ENCODE measurements at places on chromosomes 4 and X.

GRCh38 chr4:26108054-26108453, 194.0 kb downstream of the SMIM20 start:
- no peak for DNase-seq

GRCh38 chr4:1126506-1126905, 13.1 kb upstream of the RNF212 start:
- no peak for DNase-seq

DNA sequence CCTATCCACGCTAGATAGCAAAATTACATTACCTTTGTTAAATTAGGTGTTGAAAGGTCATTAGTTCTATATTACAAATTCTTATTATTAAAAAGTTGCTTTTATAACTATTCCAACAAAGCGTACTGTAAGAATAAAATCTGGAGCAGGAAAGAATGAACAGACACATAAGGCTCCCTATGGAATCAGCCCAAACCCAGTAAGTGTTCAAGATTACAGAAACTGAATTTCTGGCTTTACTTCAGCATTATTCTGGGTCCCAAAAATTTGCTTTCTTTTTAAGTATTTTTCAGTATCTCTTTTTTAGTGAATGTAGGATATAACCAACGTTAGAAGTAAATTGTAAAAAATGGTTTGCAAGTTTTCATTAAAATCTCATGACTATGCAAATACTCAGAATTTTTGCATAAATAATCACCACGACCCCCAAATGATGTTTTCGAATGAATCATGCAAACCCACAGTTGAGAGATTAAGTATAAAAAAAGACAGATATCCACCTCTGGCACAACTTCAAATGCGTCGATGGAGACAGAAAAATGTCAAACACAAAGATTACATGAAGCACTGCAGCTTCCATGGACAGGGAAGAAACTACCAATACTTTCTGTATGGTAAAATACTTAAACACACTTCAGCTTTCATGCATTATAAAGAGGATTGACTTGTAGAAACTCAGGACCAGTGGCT, 238.5 kb downstream of the RASL11B start:
- DNase-seq: no peak

DNA sequence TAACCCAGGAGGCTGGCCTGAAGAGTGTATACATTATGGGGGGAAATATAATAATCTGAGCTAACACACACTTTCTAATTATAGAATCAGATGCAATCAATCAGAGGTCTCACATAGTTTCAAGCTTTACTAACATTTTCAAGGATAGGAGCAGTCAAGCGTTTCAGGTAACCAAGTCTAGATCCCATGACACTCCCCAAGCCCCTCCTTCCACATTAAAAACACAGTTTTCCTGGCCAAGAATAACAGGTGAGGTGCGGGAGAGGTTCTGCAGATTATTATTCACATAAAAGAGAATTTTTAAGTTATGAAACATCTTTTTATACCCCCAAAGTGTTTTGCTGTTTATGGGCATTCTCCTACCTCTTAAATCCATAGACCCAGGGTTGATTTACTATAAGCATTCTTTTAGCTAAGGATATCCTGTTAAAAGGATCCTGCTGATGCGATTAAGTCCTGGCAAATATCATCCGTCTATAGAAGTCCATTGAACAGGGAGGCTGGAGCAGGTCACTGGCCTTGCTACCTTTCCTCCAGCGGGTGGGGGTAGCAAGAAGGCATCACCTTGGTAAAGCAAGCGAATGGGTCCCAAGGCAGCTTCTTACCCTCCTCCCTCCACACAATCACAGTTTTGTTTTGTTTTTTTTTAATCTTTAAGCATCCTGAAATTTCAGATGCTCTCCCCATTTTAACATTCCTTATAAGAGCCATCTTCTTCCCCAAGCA, 104.7 kb upstream of the GPM6A start:
- DNase-seq: no peak

GRCh38 chr4:25814301-25815136, 48.3 kb downstream of the SEL1L3 start:
- DNase-seq: no peak

DNA sequence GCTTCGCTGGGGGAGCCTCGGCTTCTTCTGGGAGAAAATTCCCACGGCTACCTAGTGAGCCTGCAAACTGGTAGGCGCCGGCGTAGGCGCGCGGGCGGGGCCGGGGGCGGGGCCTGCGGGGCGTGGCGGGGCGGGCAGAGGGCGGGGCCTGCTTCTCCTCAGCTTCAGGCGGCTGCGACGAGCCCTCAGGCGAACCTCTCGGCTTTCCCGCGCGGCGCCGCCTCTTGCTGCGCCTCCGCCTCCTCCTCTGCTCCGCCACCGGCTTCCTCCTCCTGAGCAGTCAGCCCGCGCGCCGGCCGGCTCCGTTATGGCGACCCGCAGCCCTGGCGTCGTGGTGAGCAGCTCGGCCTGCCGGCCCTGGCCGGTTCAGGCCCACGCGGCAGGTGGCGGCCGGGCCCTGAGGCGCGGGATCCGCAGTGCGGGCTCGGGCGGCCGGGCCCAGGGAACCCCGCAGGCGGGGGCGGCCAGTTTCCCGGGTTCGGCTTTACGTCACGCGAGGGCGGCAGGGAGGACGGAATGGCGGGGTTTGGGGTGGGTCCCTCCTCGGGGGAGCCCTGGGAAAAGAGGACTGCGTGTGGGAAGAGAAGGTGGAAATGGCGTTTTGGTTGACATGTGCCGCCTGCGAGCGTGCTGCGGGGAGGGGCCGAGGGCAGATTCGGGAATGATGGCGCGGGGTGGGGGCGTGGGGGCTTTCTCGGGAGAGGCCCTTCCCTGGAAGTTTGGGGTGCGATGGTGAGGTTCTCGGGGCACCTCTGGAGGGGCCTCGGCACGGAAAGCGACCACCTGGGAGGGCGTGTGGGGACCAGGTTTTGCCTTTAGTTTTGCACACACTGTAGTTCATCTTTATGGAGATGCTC, at the start of gene HPRT1:
Gene HPRT1, plus strand, starts transcription at position 161 of the 857 bp plus-strand sequence. Its CDS starts 147 bp downstream, at position 308.
- peak; percentile 43 for DNase-seq

GRCh38 chr4:184641022-184641421, 8.2 kb downstream of the CASP3 start:
- DNase-seq: no peak

DNA sequence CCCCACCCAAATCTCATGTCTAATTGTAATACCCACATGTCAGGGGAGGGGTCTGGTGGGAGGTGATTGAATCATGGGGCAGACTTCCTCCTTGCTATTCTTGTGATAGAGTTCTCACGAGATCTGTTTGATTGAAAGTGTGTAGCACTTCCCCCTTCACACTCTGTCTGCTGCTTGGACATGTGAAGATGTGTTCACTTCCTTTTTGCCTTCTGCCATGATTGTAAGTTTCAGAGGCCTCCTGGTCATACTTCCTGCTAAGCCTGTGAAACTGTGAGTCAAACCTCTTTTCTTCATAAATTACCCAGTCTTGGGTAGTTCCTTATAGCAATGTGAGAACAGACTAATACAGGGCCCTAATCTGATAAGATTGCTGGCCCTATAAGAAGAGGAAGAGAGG, 1514.8 kb downstream of the RPA4 start:
- no peak for DNase-seq

- peak; percentile 6 for DNase-seq
Measured at GRCh38 chr4:47032405-47033106, 1.2 kb downstream of the GABRB1 start.

GRCh38 chr4:78863254-78863869, 75.9 kb downstream of the PAQR3 start:
- DNase-seq: no peak

DNA sequence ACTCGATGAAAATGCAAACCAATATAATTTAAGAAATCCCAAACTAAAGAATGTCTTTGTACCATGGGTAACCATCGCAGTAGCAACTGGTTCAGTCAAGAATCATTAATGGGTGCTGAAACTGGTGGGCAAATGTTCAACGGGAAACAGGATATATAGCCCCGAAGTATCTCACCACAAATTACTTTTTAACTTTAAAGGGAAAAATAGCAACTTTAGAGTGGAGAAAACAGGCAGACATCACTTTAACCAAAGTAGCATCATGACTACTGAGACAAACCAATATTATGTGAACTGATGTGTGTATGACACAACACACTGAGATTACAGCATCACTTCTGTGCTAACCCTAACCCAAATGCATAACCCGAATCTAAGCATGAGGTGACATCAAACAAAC, 33.8 kb upstream of the SLAIN2 start:
- DNase-seq: no peak

DNA sequence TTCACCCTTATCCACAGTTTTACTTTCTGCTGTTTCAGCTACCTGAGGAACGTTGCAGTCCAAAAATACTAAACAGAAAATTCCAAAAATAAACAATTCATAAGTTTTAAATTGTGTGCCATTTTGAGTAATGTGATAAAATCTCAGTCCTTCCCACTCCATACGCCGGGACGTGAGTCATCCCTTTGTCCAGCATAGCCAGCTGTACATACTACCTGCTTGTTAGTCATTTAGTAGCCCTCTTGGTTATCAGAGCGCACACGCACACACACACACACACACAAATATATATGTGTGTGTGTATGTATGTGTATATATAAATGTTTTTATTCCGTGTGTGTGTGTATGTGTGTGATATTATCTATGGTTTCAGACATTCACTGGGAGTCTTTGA, 4.8 kb upstream of the CCSER1 start:
- no peak for DNase-seq

- DNase-seq: no peak
Measured at GRCh38 chrX:40452031-40452430, 128.7 kb upstream of the ATP6AP2 start.

DNA sequence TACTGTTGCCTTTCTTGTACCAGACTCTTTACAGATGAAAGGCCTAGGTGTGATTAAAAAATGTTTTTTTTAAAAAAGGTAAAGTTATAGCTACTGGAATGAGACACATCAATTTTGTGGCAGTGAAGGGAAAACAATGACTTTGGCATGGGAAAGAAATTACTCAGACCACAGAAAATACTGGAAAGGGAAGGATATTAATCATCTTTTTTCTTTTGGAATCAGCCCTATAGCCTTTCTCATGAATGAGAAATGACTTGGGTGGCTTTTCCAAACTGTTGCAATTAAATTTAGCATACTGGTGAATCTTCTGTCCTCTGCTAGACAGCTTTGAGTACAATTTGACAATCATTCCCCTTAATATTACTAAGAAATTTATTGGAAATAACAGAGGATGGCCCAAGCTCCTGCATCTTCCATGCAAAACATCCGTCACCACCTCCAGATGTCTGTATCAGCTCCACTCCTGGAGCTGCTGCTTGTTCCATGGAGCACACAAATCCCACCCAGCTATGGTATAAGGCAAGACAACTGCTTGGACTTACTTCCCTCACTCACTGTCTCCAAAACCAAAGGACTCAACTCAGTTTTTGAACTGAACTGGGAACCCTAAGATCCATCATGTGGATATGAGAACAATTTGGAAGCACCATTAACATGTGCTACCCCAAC, 97.6 kb upstream of the ARSJ start:
- DNase-seq: no peak

- DNase-seq: no peak
Measured at GRCh38 chrX:123121241-123121640, 62.8 kb upstream of the GRIA3 start.

DNA sequence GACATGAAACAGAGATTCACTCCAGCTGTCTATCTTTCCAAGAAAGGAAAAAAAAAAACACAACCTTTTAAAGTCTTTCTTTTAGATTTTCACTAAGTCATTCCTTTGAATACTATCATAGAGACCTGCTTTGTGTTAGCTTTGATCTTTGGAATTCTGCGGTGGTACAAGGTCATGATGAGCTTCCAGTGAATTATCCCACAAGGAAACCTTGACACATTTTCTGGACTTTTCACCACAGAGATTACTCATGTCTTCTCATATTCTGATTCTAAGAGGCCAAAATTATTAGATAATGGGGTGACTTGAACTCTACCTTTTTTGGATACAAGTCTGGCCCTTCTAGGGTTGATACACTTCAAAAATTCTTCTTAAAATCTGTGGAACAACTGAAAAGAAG, 201.6 kb downstream of the PACRGL start:
- no peak for DNase-seq

GRCh38 chr4:36574816-36575215, 293.4 kb downstream of the DTHD1 start:
- no peak for DNase-seq

DNA sequence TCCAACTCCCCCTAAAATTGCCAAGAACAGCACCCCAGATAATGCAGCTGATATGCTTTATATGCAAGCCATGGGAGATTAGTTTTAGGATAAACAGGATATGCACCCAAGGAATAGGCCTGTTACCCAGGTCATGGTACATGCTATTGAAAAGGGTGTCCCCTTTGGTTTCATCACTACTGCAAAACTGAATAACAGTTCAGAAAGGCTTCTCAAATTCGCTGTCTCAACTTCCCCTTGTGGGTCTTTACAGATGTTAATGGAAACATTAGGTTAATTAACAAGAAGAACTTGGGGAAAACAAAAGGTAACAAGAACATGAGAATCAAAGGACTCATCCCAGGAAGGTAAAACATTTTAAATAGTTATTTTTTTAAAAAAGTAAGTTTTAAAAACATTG, 318.7 kb downstream of the PRR32 start:
- no peak for DNase-seq

DNA sequence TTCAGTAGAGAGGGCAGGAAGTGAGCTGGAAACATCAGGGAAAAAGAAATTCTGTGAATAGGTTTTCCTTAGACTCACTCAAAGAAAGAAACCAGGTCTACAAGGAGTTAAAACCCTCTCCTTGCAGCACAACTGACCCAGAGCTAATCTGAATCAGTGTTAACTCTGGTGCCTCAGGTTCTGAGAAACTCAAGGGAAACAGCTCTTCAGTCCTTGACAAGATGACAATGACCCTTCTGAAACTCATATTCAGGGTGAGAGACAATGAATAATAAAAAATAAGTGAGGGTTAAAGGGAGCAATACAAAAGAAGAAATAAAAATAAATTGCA, 903.6 kb downstream of the STPG2 start:
- DNase-seq: no peak

GRCh38 chrX:42933187-42933586, 155.2 kb upstream of the PPP1R2C start:
- DNase-seq: no peak

DNA sequence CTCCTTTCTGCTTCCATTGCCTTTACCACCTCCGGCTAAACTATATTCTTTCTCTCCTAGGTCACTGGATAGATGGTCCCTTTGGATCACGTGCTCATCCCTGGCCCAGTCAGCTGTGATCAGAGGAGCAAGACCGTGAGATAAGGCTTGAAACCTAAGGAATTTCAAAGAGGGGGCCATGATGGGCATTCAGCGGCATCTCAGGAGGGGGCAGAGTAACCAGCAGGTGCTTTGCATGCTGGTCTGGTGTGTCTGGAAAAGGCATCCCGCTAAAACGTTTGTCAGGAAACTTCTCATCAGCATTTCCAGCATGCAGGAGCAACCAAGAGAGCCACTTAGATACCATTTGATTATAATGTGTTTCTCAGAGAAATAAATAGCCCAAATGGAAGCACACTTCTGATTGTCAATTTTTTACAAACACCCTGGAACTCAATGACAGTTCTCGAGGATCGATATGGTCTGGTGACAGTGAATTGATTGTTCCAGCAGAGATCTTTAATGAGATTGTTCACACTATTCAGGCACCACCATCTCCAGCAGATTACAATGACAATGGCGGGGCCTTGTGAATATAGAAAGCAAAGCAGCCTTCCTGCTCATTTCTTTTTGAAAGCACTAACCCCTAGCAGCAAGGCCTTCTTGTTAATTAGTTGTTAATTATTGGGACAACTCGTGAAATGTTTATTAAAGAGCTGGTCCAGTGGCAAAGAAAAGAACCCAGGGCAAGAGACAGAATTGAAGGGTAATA, 327.1 kb downstream of the PTTG2 start:
- no peak for DNase-seq

- no peak for DNase-seq
Measured at GRCh38 chr4:83267121-83267829, 17.3 kb downstream of the COQ2 start.

GRCh38 chr4:47837908-47838294, at the start of gene CORIN:
Gene CORIN (minus strand): TSS chr4:47838067. CDS start chr4:47837949, 118 bp downstream.
- no peak for DNase-seq
